ENCODE measurements at places on chromosomes 1 and 21.

GRCh38 chr1:17191990-17192242 is 13.0 kb upstream of the PADI1 start:
- peak; percentile 6 for DNase-seq

DNA sequence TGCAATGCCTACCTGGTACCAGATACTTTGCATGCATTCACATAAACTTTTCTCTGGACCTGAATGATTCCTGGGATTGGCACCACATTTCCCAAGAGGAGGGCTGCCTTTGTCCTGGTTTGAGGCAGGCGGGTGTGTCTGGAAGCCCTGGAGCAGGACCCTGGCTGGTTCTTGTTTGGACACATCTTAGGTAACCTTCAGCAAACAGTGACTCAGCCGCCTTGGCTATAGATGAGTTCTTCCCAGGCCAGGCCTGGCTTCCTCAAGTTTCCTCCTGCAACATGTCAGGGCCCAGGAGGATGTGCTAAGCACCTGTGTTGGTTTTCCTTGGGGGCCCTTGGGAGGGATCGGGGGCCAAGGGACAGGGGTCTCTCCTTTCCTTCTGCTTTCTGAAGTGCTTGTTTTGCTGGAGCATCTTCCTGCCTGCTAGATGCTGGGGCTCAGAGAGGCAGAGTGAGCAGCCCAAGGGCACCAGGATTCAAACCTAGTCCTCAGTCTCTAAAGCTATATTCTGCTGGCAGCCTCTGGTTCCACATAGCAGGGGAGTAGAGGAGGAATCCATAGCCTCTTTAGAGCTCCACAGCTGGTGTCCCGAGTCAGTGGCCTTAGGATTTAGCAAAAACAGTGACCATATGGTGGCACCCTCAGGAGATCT is 38.2 kb downstream of the PAX7 start:
- DNase-seq, result no peak

GRCh38 chr1:184646824-184647223 is 107.8 kb downstream of the EDEM3 start:
- no peak for DNase-seq

DNA sequence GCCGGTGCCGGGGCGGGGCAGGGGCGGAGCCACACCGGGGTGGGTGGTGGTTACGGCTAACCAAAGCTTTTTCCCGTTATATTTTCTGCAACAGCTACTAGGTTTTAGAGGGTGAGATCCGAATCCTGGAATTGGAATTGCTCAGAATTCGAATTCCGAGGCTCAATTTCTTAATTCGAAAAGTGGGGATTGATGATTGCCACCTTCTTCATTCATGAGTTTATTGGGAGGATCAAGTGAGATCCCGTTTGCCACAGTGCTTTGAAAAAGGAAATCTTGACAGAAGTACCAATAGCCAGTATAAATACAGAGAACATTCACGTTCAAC is 207 bp upstream of the SVBP start:
- no peak for DNase-seq

GRCh38 chr1:203177470-203178039 is 1.9 kb upstream of the MYBPH start:
- DNase-seq, result peak; percentile 69

DNA sequence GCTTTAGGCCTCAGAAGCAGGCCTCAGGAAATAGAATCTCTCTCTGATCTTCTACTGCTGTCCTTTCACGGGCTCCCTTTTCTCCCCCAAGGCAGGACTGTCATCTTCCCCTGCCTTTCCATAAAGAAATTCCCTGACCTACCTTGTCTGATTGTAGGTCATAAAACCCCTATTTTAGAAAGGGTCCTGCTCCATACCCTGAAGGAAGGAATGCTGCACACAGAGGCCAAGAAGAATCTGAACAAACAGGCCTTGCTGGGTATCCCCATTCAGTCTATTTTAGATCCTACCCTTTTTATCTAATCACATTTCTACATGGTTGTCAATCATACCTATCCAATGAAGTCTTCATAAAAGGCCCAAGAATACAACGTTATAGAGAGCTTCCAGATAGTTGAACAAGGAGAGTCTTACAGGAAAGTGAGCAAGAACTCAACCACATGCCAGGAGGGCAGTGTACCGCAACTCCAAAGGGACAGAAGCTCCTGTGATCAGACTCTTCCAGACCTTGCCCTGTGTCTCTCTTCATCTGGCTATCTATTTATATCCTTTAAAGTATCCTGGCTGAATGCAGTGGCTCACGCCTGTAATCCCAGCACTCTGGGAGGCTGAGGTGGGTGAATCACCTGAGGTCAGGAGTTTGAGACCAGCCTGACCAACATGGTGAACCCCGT is 93.1 kb downstream of the SLC16A1 start:
- no peak for DNase-seq

DNA sequence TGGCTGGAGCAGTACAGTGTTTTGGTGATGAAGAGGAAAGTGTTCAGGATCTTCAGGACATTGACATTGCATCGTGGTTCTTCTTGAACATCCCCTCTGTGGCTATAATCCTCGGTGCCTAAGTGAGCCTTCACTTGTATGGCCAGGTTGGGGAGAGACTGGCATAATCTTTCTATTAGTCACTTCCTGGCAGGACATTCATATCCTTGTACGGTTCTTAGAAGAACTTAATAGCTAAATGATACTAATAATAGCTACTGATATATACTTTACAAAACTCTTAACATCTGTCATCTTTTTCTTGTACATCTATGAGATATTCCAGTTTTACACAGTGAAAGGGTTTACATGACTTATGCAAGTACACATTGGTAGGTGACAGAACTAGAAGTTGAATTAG is 35.8 kb downstream of the CELF3 start:
- no peak for DNase-seq

- DNase-seq, result no peak
Measured at GRCh38 chr1:65471861-65472332, 51.4 kb downstream of the LEPR start.

DNA sequence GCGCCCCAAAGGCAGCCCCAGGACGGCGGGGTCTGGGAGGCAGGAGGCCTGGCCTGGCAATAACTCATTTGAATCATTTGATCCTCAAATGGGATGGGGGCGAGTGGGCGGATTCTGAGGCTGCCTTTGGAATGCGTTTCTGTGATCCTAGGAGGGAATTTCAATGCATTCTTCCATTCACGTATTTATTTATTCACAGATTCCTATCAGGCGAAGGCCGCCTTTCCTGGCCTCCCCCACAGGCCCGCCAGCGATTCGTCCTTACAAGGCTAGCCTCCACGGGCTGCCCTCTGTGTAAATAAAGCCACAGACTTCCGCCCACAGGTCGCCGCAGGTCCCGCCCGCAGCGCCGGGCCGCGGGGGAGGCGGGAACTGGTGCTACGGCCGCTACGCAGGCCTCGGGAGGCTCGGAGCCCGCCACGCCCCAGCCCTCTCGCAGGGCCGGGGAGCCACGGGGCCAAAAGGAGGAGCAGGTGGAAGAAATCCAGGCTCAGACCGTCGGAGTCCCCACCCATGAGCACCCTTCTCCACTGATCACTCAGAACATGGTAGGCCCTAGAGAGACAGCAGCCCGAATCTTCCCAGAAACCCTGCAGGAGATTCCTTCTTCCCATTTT is 31.3 kb upstream of the JUN start:
- DNase-seq, result peak; percentile 95

DNA sequence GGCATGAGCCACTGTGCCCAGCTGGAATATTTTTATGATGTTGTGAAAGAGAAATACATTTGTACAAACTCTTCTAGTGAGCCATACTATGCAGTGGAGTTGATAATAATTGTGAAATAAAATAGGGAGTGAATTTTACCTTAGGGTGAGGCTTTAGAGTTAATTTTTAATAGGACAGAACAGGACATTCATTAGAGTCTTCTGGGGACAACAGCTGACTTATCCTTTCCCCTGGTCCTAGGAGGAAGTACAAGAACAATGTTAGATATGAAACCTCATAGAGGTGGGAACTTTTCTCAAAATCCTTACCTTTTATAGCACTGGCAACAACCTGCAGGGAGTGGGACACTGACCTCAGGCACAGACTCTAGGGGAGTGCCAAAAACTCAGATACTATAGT is 21.9 kb downstream of the HAO2 start:
- DNase-seq, result no peak

DNA sequence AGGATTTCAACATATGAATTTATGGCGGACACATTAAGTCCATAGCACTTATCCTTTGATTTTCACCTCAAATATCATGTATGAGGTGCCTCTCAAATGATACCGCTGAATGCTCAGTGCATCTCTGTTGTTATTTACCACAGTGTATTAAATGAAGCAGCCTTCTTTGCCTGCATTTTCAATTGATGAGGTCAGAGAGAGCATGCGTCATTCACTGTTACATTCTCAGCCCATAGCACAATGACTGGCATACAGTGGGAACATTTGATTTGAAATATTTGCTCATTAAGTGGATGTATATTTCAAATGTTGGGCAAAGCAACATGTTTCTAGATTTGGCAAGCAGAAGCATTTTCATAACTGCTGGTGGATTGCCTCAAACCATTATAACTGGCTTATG is 45.7 kb downstream of the LRRC7 start:
- no peak for DNase-seq

- DNase-seq, result no peak
Measured at GRCh38 chr1:192167011-192167410, 8.7 kb downstream of the RGS18 start.

DNA sequence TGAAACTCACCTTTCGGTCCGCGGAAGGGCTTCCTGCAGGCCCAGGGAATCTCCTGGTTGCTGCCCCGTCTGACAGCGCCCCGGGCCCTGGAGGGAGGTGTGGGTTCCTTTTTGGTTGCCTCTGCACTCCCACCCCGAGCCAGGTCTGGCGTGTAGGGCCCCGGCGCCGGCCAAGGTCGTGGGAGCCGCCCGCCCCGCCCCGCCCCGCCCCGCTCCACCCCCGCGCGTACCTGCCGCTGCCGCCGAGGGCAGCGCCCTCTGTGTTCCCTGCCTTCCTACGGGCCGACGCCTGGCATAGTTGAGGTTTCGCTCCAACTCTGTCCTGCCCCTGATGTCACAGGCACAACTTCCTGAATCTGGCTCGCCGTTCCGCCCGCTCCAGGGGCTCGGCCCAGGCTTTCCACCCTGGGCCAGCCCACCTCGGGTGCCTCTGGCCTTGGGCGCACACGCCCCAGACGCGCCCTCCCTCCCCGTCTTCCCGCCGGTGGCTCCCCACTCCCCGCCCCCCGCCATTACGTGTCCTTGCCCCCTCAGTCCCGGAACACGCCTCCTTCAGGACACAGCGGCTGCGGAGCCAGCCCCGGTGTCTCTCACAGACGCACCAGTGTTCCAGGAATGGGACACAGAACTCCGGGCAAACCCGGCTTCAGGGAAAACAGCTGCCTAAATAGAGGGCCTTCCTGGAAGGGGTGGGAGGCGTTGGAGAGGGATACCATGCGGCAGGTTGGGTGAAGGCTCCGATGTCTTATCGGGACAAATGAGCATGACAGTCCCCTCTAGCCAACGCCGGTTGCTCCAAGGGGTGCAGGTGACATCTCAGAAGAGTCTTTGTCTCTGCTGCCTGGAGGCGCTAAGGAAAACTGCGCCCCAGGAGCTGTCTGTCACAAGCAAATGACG is at the start of gene KIAA0040:
Gene KIAA0040 (minus strand): TSS at position 147 of the 897 bp plus-strand sequence. CDS start 31,763 bp downstream, outside the sequence.
- peak; percentile 90 for DNase-seq

- no peak for DNase-seq
Measured at GRCh38 chr1:27594564-27595510, 9.1 kb downstream of the AHDC1 start.

- DNase-seq, result peak; percentile 75
Measured at GRCh38 chr1:29649189-29650040, 413.1 kb downstream of the PTPRU start.

DNA sequence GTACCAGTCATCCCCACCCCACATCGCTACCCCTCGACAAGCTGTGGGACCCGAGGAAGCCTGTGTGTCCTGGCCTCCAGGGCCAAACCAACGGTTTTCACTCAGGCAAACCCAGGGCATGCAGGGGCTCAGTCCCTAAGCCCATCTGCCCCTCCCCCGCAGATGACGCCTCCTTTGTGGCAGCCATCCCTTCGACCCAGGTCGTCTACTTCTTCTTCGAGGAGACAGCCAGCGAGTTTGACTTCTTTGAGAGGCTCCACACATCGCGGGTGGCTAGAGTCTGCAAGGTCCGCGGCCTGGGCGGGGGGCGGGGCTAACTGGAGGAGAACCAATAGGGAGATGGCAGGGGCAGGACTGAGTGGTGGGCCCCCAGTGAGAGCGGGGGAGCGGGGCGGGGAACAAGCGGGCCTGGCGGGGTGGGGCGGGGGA is 7.4 kb downstream of the SEMA4A start:
- DNase-seq, result peak; percentile 93

GRCh38 chr1:43199093-43199726 is 27.1 kb downstream of the CFAP57 start:
- DNase-seq, result no peak

DNA sequence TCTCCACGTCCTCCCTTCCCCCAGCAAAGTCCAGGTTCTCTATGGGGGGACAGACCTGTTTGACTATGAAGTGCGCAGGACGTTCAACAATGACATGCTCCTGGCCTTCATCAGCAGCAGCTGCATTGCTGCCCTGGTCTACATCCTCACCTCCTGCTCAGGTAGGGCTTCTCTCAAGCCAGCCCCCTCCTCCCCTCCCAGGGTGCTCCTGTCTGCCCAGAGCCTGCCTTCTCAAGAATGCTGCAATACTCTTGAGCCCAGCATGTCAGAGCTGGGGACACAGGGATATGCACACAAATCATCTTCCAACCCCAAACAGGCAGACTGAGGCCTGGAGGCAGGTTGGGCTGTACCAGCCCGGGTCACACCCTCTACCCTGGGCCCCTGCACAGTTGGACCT is 35.4 kb downstream of the DISP3 start:
- DNase-seq, result peak; percentile 35

DNA sequence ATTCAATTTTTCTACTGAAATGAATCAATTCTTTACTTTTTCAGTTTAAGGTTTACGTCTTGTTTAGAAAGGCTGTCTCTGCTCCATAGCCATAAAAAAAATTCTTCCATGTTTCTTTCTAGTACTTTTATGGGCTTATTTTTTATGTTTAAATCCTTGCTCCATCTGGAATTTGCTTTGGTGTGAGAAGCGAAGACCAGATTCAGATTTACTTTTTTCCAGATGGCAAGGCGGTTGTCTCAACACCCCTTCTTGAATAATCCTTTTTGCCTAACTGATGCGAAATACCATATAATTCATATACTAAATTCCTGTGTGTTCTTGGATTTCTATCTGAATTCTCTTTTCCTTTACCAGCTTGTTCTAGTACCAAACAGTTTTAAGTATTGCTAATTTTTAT is 101.5 kb downstream of the C1orf94 start:
- DNase-seq, result no peak

GRCh38 chr1:115112496-115113375 is 23.4 kb upstream of the TSPAN2 start:
- DNase-seq, result no peak
